Activated CD4-positive, alpha-beta T cell treated with anti-CD3 and anti-CD28 coated beads for 24 hours (primary cell): ENCODE measurements at places on chromosomes 5 and 9.

- DNase-seq: no peak
Measured at GRCh38 chr5:13378091-13378490, 566.4 kb downstream of the DNAH5 start.

DNA sequence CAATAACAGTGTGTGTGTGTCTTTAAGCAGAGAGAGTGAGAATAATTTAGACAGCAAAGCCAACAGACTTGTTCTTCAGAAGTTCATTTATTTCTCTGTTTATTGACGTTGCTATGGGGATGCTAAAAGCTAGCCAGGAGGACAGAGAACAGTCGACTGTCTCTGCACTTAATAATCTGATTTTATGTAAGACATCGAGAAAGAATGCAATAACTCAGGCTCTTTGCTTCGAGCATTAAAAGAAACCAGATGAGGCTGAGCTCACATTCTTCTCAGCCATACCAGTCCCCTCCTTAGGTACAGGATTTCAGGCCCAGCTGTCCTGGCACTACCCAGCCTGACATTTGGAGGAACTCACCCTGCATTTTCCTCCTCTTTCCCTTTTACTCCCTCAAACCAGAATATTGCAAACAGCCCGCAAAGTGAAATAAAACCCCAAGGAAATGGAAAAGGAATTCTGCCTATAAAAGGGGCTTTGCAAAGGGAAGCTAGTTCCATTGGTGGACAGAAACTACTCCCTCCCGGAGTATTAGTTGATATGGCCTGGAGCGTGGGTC is 44.5 kb upstream of the DPYSL3 start:
- no peak for DNase-seq

DNA sequence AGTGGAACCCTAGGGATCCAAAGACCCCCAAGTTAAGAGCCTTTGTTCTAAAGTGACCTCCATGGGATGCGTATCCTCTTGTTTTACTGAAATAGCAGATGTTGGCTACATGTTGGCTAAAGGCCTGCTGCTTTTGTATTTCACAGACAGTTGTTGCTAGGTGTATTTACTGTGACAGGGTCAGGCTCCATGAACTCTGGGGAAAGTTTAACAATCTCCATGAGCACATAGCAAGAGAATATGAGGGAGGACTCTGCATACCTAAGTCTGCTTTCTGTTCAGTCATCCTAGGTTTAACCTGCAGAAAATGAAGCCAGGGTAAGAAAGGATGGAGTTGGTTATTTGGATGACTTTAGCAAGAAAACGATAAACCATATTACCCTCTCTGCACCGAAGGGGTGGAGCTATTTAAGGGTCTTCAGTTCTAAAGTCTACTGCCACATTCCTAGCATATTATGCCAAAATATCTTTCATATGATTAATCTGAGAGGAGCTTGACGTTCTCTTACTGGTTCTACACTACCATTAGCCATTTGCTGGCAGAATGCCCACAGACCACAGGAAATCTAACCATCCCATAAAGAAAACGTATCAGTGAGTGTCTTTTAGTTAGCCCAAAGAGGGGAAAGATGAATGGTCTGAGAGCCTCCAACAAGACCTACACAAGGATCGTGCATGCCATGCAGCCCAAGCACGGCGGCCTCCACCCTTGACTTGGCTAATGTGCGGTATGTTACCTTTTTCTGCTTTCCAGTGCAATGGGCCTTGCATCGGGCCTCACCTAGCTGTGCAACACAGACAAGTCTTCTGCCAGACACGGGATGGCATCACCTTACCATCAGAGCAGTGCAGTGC is 127.8 kb downstream of the SAXO1 start:
- no peak for DNase-seq

GRCh38 chr9:99430301-99430700 is 208.2 kb downstream of the SEC61B start:
- DNase-seq: no peak

- DNase-seq: no peak
Measured at GRCh38 chr9:82645600-82645999, 417.3 kb downstream of the RASEF start.
